ENCODE measurements at places on chromosomes 12 and 14.

- no peak for DNase-seq
Observed at GRCh38 chr14:36741858-36742257, 80.2 kb downstream of the PAX9 start.

DNA sequence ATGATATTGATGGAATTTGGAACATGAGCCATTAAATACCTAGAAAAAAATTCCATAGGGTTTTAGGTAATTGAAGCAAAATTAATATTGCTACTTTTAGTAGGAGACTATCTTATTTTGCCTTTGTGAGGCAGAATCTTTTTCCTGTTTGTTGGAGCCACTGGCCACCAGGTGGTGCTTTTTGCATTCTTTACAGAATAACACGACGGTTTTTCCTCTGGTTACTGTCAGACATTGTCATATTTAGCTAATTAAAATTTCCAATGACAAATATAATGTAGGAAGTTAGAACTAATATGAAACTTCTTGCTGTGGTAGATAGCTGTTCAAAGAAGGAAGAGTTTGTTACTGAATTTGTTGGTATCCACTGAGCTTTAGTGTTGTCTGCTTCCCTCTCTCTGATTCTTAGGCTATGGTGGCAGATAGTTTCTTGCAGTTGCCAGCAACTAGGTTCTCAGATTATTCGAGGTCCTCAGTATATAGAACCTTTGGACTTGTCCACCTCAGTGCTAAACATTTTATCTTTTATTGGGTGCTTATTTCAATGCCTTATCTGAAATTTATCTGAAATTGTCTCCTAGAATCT lies 25.7 kb downstream of the RAB21 start:
- no peak for DNase-seq

DNA sequence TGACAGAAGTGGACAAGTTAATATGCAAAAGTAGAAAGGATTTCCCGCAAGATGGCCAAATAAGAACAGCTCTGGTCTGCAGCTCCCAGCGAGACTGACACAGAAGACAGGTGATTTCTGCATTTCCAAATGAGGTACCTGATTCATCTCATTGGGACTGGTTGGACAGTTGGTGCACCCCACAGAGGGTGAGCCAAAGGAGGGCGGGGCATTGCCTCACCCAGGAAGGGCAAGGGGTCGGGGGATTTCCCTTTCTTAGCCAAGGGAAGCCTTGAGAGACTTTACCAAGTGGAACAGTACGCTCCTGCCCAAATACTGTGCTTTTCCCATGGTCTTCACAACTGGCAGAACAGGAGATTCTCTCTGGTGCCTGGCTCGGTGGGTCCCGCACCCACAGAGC lies 191.3 kb downstream of the ALG10B start:
- DNase-seq: no peak

- no peak for DNase-seq
Observed at GRCh38 chr14:58918066-58918738, 270.3 kb upstream of the DAAM1 start.

- no peak for DNase-seq
Observed at GRCh38 chr12:23564451-23565152, 384.9 kb downstream of the SOX5 start.

GRCh38 chr12:32918890-32919801 lies 22.6 kb upstream of the PKP2 start:
- DNase-seq: no peak

DNA sequence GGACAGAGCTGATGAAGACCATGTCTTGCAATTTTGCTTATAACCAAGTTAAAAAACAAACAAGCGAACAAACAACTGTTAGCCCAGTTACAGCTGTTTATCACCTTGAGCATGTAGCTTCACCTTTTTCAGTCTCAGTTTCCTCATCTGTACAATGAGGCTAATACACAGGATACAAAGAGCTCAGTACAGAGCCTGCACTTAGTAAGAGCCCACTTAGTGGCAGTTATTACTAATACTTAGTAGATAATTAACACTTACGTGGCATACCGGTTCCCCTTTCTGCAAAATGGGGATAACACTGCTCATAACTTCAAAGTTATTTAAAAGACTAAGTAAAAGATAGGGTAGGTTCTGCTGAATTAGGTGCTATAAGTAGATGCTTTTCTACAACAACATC lies 228.0 kb downstream of the MON2 start:
- DNase-seq: no peak

DNA sequence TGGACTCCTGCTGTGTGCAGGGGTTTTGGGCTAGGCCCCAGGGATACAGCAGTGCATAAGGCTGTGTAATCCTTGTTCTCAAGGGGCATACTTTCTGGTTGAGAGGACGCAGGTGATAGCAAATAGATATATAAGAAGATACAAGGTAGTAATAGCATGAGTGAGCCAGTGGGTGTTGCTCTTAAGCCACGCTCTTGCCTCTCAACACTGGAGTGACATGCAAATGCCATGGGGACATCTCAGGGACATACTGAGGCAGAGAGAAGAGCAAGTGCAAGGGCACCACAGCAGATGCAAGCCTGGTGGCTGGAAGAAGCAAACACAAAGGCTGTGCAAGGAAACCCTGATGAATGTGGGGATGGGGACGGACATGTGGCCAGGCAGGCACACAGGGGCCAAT lies 223.3 kb downstream of the CHST11 start:
- DNase-seq: peak; percentile 49

- no peak for DNase-seq
Observed at GRCh38 chr14:62015945-62016344, 253.7 kb downstream of the SNAPC1 start.

- DNase-seq: no peak
Observed at GRCh38 chr12:108727868-108728735, 3.2 kb downstream of the CORO1C start.

GRCh38 chr14:23409966-23410635 lies 2.0 kb upstream of the MYH6 start:
- no peak for DNase-seq

DNA sequence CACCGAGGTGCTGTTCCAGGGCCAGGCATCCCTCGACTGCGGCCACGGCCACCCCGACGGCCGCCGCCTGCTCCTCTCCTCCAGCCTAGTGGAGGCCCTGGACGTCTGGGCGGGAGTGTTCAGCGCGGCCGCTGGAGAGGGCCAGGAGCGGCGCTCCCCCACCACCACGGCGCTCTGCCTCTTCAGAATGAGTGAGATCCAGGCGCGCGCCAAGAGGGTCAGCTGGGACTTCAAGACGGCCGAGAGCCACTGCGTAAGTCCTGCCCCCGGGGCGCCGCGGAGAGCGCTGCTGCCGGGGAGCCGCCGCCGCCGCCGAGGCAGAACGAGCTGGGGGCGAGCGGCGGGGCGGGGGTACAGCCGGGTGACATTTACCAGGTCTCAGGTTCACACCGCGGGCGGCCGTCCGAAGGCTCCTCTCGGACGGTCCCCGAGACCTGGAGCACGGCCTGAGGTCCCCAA lies 1.4 kb downstream of the PLXNC1 start:
- DNase-seq: no peak

- no peak for DNase-seq
Observed at GRCh38 chr12:100248886-100249285, 18.0 kb downstream of the DEPDC4 start.

DNA sequence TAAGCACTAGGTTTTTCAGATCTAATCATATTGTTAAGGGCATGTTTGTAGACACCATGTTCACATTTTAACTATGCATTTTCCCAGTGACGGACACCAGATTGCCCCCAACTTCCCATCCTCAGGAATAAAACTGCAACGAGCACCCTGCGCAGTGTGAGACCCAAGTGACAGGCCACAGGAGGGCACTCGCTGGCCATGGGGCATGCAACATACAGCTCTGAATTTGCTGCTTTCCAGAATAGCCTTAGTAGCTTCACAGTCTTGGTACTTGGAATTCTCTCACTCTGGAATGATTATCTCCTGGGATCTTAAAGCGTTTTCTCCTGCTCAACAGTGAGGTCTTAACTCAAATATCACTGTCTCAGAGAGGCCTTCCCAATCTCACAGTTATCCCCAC lies 972 bp upstream of the DDX47 start:
- no peak for DNase-seq

GRCh38 chr14:51211149-51211548 lies 28.9 kb upstream of the TMX1 start:
- DNase-seq: no peak

- no peak for DNase-seq
Observed at GRCh38 chr14:51304438-51304837, 64.4 kb downstream of the TMX1 start.

- DNase-seq: no peak
Observed at GRCh38 chr14:87489196-87489819, 503.7 kb downstream of the GALC start.

DNA sequence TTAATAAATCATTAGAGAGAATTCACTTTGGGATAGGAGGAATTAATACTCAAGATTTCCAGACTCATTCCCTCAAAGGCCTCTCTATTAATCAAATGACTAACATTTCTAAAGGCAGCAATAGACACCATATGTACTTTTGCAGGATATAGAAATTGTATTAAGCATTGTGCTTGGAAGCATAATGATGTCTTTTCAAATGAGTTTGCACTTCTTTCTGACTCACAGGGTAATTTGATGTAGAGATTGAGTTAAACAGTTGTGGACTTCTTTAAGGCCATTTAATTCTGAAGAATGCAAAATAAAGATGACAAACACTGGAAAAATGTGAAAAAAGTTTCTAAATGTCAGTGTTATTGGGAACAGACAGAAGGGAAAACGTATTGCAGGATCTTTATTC lies 63.4 kb upstream of the CSRP2 start:
- no peak for DNase-seq

GRCh38 chr14:103084021-103084919 lies at the start of gene LBHD2:
LBHD2 (plus strand) TSS chr14:103084210; CDS start chr14:103086013, 1,803 bp downstream.
- DNase-seq: no peak

All from GDM1 (cell line).